Colonic mucosa (tissue), 4 donors: ENCODE measurements at places on chromosomes 16 and 17.

DNA sequence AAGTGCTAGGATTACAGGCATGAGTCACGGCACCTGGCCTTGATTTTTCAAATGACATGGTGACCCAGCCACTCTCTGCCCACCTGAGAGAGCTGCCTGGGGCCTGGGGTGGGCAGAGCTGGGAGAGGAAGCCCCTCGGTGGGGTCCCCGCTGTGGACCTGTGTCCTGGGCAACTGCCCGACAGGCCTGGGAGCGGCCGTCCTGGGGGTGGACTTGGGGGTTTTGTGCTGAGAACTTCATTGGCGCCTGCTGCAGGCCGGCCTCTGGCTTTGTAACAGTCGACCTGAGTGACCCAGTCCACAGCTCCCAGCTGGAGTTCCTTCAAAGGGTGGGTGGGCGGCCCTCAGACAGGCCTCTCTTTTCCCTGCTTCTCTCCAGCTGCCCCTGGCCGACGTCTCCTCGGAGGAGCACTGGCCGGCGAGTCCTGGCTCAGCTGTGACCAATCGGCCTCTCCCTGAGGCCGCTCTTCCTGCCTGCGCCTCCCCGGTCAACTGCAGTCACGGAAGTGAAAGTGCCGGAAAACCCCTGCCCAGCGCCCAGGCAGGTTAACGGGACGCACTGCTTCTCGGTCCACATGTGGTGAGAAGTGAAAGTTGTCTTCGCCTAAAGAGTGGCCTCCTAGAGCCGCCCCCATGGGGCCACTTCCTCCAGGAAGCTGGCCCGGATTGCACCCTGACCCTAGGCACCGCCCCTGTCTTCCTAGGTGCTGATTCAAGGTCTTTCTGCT is 5.5 kb downstream of the CBFA2T3 start:
- no peak for DNase-seq
- no peaks in the 10 kb centered on the region for H3K36me3 ChIP-seq
- H3K27ac ChIP-seq, result no peak overlapping the region
- H3K4me3 ChIP-seq, result no peak overlapping the region

- H3K27me3 ChIP-seq, result no peaks in the 10 kb centered on the region
- no peak for DNase-seq
- H3K27ac ChIP-seq, result no peak overlapping the region
- no peaks in the 10 kb centered on the region for H3K4me1 ChIP-seq
- no peak overlapping the region for H3K4me3 ChIP-seq
- H3K36me3 ChIP-seq, result no peaks in the 10 kb centered on the region
Measured at GRCh38 chr17:67602444-67602843, 115.3 kb upstream of the NOL11 start.

DNA sequence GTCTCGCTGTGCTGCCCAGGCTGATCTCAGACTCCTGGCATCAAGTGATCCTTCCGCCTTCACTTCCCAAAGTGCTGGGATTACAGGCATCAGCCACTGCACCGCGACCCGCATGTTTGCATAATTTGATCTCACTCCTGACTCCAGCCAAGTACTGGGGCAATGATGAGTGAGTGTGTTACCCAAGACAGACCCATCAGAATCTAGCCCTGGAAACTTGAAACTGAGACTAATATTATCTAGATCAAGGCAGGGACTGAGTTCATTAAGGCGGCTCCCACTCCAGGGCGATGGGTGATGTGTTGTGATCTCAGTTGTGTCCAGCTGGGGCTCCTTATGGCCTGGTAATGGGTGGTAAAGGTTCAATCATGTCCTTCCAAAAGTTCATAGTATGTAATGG is 53.4 kb downstream of the EMP2 start:
- DNase-seq, result no peak
- no peaks in the 10 kb centered on the region for H3K4me1 ChIP-seq
- no peak overlapping the region for H3K27ac ChIP-seq
- H3K36me3 ChIP-seq, result no peaks in the 10 kb centered on the region

- H3K27me3 ChIP-seq, result no peaks in the 10 kb centered on the region
- DNase-seq, result no peak
- H3K4me1 ChIP-seq, result peaks cover 8% of the 10 kb centered on the region
- no peaks in the 10 kb centered on the region for H3K36me3 ChIP-seq
- peak overlapping the region; percentile 37 for H3K27ac ChIP-seq
Measured at GRCh38 chr17:1643999-1644492, 1.5 kb downstream of the SCARF1 start.

DNA sequence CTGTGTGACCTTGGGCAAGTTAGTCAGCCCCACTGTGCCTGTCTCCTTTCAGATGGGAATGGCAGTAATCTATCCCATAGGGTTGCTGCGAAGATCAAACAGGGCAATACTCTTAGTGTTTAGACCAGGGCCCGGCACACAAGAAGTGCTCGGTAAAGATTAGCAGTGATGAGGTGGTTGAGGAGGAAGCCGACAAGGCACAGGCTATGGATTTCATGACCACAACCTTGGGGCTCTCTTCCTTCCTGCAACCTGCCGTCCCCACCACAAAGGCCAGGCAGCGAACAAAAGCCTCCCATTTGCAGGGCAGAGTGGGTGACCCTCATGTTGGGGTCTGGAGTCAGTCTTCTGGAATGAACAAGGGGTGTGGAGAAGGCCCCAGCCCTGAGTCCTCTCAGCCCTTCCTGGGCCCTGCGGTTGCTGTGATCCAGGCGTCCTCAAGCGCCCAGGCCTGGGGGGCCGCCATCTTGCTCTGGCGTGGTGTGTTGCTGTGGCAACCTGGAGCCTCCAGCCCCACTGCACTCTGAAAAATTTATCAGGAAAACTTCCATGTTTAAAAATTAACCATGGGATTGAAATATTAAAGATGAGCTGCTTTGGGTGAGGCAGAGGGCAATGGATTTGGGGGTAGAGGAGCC is 9.8 kb downstream of the ADAM11 start:
- H3K4me3 ChIP-seq, result no peak overlapping the region
- H3K4me1 ChIP-seq, result no peaks in the 10 kb centered on the region
- no peak overlapping the region for H3K27ac ChIP-seq

GRCh38 chr17:56779322-56779721 is 54.4 kb downstream of the C17orf67 start:
- DNase-seq, result no peak
- no peaks in the 10 kb centered on the region for H3K36me3 ChIP-seq
- H3K27ac ChIP-seq, result no peak overlapping the region
- H3K4me1 ChIP-seq, result peaks cover 4% of the 10 kb centered on the region

DNA sequence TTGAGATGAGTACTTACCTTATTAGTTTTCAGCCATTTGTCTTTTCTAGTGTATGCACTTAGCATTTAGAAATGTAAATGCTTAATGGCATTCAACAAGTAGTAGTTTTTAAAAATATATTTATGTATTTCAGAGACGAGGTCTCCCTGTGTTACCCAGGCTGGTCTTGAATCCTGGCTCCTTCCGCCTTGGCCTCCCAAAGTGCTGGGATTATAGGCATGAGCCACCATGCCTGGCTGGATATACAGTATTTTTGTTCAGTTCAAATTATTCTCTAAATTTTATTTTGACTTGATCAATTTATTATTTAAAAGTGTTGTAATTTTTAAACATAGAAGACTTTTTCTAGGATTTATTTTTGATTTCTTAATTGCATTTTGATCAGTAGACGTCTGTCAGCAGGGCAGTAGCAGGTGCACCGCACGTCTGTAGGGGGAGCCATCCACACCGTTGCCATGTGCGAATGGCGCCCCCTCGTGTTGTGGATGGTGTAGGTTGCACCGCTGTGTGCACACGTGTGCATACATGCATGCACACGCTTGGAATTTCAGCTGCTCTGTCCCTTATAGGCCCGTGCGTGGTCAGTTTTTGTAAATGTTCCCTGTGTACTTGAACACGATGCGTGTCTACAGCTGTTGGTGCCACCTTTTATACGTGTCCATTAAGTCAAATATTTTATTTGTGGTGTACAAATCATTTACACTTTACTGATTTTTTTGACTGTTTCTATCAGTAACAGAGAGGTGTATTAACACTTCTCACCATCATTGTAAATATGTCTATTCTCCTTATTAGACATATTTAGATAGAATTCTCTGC is 30.6 kb downstream of the RPTOR start:
- H3K36me3 ChIP-seq, result no peaks in the 10 kb centered on the region
- peak; percentile 92 for DNase-seq
- H3K4me1 ChIP-seq, result no peaks in the 10 kb centered on the region
- H3K27me3 ChIP-seq, result no peaks in the 10 kb centered on the region

DNA sequence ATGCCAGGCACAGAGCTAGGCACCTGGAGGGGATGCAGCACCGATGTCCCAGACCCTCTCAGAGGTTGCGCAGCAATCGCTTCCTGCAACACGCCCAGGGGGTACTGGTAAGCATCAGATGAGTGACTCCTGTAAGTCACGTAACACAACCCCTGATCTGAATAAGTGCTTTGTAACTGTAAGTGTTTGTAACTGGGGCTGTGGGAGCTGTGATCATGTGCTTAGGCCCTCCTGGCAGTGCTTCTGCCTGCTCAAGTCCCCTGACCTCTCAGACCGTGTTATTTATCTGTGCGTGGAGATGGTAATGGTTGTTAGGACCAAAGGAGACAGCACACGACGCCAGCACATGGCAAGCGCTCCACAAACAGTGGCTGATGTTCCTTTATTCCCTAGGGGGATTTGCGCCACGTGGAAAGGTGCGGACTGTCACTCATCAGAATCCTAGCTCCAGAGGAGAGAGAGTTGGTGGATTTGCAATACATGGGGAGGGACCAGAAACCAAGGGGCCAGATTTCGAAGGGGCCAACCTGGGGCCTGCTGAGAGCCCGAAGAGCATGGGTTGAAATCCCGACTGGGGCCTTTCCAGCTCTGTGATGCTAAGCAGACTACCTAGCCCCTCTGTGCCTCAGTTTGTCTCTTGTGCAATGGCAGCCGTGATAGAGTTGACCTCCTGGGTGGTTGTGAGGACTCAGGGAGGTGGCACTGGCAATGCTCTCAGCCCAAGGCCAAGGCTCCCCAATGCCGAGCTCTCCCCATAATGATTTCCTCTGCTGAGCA is 151.8 kb downstream of the IRF8 start:
- no peaks in the 10 kb centered on the region for H3K36me3 ChIP-seq
- no peaks in the 10 kb centered on the region for H3K4me1 ChIP-seq
- H3K27ac ChIP-seq, result no peak overlapping the region
- no peaks in the 10 kb centered on the region for H3K27me3 ChIP-seq

DNA sequence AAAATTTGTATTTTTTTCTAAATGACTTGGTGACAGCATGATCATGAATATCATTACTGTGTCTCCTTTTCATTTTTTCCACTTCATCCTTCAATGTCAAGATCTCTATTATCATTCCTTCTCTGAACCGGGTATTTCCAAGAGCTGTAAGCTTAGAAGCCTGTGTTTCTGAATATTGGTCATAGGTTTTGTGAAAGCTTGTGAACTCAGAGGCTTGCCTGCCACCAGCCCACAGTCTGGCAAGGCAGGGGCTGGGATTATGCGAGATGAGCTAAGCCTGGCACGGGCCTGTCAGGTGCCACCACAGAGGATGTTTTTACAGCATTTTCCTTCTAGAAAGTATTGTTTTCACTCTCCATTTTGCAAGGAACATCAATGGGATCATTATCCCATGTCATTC is 92.8 kb downstream of the MYH10 start:
- no peak overlapping the region for H3K4me3 ChIP-seq
- H3K27me3 ChIP-seq, result no peaks in the 10 kb centered on the region
- no peak for DNase-seq
- no peaks in the 10 kb centered on the region for H3K36me3 ChIP-seq

DNA sequence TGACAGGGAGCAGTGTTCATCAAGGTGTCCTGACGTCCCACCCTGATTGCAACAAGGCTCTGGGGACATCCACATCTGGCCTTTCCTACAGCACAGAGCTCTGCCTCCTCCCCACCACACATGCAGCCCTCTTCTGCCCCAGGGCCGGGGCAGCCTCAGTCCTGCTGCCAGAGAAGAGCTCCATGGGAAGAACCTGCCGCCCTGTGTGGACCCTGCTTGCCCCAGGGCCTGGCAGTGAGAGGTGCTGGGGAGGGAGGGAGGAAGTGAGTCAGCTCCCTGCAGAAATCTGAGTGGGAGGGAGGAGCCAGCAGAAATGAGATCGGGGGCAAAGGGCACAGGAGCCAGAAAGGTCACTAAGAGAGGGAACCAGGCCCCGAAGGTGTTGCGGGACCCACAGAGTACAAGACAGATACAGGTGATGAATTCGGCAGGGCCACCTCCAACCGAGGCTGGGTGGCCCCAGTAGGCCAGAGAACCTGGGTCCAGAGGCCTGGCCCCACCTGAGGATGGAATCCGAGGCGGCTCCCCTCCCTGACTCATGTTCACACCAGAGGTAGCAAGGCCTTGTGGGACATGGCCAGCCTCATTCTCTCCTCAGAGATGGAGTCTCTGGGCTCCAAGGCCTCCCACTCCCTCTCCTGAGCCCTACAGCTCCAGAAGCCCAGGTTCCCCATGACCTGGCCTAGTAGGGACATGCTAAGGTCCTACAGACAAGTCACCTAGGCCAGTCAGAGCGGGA is 24.8 kb downstream of the MYO18A start:
- no peaks in the 10 kb centered on the region for H3K36me3 ChIP-seq
- H3K27ac ChIP-seq, result peak overlapping the region; percentile 73
- no peak overlapping the region for H3K4me3 ChIP-seq

DNA sequence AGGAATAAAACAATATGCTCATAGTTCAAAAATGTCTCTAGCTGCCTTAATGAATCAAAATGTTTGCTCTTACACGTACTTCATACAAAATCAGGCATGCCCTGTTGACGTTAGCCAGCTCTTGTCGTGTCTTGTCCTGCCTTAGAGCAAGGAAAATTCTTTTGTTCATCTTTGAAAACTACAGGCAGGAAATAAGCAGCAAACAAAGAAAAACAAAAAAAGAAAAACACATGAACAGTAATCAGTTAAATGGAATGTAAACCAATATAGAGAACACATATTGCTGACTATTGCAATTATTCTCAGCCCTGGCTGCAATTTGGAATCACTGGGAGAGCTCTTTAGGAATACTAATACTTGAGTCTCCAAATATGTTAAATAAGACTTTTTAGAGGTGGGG is 1.7 kb downstream of the CAPNS2 start:
- no peak overlapping the region for H3K4me3 ChIP-seq
- no peaks in the 10 kb centered on the region for H3K27me3 ChIP-seq
- no peak overlapping the region for H3K27ac ChIP-seq
- H3K36me3 ChIP-seq, result no peaks in the 10 kb centered on the region

DNA sequence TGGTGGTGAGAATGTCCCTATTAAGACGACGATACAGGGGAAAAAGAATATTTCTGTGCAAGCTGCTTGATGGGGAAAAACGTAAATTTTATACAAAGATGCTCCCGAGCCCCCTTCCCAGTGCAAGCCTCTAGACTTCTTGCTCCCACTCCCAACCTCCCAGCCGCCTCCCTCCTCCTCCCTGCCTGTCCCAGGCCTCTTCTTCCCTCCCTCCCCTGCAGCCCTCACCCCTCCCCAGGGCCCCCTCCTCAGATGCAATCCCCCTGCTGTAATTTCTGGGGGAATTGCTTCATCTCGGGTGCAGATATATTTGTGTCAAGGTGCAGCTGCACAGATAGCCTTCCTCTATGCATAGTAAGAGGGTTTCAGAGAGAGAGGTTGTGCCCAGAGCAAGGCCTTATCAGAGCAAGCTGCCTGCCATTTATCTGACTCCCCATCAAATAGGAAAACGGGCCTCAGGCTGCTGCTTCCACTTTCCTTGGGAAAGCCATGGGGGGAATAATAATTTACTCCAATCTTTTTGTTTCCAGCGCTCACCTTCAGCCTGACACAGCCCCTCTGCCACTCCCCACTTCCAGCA is 47.4 kb upstream of the LHX1 start:
- H3K4me1 ChIP-seq, result no peaks in the 10 kb centered on the region
- no peaks in the 10 kb centered on the region for H3K27me3 ChIP-seq
- H3K4me3 ChIP-seq, result no peak overlapping the region
- DNase-seq, result no peak
- H3K27ac ChIP-seq, result no peak overlapping the region
- H3K36me3 ChIP-seq, result no peaks in the 10 kb centered on the region

- peak overlapping the region; percentile 71 for H3K27ac ChIP-seq
- peaks cover 13% of the 10 kb centered on the region for H3K4me1 ChIP-seq
- H3K4me3 ChIP-seq, result peak overlapping the region; percentile 70
- H3K27me3 ChIP-seq, result peaks cover 11% of the 10 kb centered on the region
- peaks cover 12% of the 10 kb centered on the region for H3K36me3 ChIP-seq
Measured at GRCh38 chr17:28718333-28719020, 809 bp upstream of the RAB34 start.
